ENCODE measurements at places on chromosomes 1 and 21.

- DNase-seq, result no peak
Measured at GRCh38 chr1:94438692-94439276, 20.6 kb downstream of the ABCD3 start.

DNA sequence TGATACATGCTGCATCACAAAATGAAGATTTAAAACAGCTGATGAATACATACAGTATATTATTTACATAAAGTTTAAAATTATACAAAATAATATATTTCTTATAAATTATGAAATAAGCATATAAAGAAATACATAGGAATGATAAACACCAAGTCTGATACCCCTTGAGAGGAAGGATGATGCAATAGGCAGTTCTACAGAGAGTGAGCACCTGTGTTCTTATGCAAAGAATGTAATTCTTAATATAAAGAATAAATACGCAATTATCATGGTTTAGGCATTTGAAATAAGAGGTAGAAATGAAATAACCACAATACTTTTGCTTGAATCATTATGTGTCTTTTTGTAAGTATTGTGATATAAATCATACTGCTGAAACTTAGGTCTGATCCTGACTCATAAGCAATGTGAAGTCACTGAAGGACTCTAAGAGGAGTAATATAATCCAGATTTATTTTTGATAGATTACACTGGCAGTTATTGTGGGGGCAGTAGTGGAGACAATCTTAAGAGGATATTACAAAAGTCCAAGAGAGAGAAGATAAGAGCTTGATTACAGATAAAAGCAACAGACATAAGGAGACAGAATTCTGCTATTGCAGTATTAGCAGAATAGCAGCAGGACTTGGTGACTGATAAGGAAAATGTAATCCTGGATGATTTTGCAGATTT, 39.0 kb downstream of the TTLL7 start:
- DNase-seq, result peak; percentile 7

DNA sequence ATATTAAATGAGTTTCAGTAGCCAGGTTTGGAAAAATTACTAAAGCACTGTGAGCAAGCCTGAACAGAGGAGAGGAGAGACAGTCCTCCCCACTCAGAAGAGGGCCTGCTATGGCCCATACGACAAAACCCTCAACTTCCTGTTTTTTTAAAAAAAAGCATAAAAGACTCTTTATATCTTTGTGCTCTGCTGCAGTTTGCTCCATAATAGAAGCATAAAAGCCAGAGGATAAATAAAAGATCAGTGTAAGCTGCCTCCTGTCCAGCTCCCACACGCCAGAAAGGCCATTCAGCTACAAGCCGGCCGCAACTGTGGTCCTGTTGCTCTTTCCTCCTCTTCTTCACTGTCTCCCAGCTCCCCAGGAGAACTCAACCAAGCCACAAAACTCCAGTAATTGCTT, 37.8 kb downstream of the NID1 start:
- DNase-seq, result no peak

DNA sequence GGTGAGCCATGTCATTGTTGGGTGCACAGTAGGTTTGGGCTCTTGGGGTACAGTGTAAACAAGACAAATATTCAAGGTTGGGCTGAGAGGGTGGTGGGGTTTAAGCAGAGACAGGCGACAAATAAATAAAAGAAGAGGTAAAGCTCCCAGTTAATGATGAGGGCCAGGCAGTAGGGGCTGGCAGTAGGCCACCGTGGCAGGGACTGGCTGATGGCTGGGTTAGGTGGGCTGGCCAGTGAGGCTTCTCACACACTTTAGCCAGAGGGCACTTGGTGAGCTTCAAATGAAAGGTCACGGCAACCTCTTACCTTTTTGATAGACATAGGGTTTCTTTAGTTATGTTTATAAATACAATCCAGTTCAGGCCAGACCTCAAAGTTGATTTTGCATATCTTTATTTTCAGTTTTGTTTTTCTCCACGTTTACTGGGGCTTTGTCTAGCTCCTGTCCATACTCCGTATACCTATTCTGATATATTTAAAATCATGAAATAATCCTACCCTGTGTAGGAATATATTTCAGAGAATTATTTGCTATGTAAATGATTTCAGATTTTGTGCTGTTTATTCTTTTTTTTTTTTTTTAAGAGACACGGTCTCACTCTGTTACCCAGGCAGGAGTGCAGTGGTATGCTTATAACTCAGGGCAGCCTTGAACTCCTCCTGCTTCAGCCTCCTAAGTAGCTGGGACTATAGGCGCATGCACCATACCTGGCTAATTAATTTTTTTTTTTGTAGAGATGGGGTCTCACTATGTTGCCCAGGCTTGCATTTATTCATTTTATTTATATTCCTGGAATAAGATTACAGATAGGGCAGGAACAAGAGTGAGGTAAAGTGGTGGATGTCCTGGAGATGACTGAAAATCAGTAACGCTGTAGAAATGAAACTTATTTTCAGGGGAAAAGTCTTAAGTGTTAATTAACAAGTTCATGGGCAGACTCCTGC, 122.7 kb downstream of the RYR2 start:
- no peak for DNase-seq

- DNase-seq, result no peak
Measured at GRCh38 chr1:183578856-183579255, 11.4 kb downstream of the NCF2 start.

GRCh38 chr1:39450956-39451606, 40.4 kb upstream of the BMP8A start:
- peak; percentile 76 for DNase-seq

GRCh38 chr1:85417017-85417416, 47.9 kb downstream of the DDAH1 start:
- DNase-seq, result no peak

DNA sequence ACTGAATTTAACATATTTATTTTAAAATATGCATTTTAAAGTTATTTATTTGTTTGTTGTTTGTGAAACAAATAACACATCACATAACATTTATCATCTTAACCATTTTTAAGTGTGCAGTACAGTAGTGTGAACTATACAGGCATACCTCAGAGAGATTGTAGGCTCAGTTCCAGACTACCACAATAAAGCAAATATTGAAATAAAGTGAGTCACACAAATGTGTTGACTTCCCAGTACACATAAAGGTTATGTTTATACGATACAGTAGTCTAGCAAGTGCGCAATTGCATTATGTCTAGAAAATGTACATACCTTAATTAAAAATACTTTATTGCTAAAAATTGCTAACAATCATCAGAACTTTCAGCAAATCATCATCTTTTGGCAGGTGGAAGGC, 739.4 kb upstream of the ADGRL4 start:
- DNase-seq, result no peak

- no peak for DNase-seq
Measured at GRCh38 chr1:157080714-157081113, 18.9 kb downstream of the ETV3L start.

DNA sequence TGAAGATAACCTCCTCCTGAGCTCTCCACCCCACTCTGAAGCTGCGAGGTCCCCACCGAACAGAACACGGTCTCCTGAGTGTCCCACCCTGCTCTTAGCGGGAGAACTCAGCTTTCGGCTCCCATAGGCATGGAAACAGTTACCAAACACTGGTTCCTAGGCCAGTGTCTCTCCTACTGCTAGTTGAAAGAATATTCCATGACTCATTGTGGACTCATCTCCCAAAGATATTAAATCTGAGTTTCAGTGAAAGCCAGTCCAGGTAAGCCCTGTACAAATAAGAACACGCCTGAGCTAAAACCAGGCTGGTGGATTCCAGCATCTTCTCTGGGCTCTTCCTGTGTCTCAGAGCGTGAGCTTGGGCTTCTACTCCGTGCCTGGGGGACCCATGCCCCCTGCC, 107.5 kb upstream of the CLDN14 start:
- peak; percentile 38 for DNase-seq

GRCh38 chr1:31399976-31400375, 13.0 kb upstream of the SERINC2 start:
- DNase-seq, result no peak

DNA sequence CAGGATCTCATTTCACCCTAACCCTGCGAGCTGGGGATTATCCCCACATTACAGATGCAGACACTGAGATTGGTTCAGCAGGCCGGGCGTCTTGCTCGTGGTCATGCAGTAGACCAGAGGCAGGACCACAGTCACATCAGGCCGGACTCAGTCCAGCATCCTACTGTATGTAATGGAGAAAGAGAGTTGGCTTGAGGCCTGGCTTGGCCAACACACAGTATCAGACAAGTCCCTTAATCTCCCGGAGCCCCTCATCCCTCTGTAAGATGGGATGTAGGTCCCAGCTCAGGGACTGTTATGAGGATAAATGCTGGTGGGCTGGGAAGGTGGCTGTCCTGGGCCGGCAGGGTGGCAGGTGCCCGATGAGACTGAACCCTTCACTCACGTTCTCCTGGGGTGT, 66.1 kb upstream of the ACTL8 start:
- DNase-seq, result no peak

- DNase-seq, result no peak
Measured at GRCh38 chr1:224256640-224257039, 73.3 kb downstream of the NVL start.

DNA sequence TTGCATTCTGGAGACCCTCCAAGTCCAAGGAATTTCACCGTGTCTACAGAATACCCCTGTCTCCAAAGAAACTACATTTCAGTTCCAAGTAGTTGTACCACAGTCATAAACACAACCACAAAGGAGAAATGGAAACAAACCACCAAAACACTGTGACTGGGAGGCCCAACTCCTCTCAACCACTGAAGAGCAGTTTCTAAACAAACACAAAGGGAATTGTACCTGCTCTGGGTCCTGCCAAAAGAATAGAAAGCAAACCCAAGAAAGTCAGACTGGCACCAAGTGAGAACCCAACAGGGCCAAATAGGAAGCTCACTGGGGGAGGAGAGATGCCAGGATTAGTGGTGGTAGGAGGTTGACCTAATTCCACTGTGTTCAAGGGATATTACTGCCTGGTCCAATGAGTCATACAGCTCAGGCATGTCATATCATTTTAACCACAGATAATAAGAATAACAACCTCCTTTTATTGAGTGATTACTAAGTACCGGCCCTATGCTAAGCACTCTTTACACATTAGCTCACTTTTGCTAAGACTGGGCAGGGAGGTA, 123.9 kb upstream of the PPP2R5A start:
- DNase-seq, result peak; percentile 96

DNA sequence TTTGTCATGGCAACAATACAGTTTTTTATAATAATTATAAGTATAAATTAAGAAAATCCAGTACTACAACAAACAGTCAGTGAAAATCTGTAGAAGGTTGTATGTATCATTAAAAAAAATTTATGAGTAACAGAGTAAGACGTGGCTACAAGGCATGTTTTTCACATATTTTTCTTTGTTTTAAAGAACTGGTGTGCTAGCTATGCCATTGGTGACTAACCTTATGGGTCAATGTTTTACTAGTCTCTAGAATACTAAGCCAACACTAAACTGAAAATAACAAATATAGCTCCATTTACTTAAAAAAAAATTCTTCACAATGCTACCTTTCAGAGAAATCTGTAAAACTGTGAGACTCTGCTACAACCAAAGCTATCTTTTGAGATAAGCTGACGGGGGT, 261.5 kb downstream of the ADGRL2 start:
- no peak for DNase-seq

DNA sequence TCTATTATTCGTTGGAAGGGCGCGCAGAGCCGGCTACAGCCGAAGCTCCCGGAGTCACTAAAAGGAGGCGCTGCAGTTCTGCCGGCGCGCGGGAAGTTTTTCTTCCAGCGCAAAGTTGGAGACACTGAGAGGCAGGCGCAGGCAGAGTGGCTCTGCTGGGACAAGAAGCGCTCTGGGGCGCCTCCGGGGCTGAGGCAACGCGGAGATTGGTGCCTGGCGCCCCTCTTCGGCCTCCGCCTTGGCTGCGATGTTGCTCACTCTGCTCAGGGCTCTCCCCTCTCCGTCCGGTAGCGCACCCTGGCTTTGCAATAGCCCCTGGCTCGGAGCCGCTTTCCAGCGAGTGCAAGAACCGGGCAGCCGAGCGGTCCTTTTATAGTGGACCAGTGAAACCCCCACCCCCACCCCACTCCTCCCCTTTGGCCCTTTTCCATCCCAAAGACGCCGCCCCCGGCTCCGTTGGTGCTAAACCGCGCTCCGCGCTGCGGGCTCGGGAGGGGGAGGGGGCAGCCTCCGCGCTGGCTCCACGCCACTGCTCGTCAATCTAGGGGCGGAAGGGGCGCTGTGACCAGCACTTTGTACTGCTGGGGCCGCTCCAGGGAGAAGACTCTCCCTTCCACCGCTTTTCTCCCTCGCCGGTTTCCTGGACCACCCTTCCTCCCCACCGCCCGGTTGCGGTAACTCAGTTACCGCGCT, at the start of gene ADAMTS1:
TSS of gene ADAMTS1 (minus strand) at position 344 of the 693 bp plus-strand sequence. CDS start 455 bp downstream, outside the sequence.
- DNase-seq, result peak; percentile 75

DNA sequence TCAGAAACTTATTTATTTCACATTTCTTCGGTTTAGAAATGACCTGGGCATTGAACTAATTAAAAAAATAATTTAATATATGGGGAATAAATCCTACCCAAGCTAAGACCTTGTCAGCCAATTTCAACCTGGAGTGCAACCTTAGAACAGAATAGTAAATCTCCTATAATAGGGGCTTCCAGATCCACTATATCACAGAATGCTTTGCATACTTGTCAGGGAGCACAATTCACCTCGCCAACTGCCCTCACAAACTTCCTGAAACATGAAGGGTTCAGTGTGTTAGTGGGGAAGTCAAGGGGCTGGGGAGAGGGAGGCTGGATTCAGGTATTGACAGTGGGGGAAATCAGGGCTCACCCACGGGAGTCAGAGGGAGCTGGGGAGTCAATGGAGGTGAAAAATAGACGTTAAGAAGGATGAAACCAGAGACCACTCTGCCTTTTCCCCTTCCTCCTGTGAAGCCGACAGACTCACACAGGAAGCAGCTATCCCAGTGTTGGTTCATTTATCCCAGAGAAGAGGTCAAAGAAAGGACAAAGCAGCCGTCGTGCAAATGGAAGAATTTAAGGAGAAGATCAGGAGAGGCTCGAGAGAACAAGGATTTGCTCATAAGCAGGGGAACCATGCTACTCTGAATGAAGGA, 453.3 kb downstream of the NUF2 start:
- DNase-seq, result no peak

DNA sequence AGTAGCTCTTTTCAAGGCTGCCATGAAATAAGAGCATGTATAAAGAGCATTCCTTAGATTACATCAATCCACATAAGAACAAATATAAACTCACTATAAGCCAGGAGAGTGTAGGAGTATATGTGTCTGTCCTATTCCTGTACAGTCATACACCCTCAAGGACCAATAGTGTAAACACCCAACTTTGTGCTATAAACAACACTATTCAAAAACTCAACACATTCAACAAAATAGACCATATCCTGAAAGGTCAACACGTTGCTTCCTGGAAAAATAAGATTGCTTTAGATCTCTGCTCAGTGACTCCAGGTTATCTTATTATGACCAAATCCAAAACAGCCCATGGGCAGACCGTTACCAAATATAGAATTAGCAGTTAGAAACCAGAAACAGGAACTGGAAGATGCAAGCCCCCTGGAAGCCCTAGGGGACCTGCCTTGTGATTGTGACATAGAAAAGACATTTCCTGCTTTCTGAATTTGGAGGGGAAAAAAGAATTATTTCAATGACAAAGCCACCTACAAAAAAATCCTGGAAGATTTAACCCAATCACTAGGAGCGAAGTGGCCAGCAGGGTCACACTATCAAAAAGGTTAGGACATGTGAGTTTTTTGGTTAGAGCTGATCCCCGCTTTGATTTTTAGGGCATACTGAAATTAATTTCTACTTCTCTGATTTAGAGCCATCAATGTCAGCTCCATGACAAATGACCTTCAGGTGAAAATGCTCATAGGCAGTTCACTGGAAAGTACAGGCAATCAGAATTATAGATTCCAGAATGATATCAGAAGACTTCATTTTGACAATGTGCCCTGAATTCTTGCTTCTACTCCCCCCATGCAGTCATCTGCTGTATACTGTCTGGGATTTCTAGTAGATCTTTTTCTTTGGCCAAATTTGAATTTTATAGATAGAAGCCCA, 59.9 kb downstream of the LRRC8C start:
- DNase-seq, result peak; percentile 70

Data from M059J (cell line).